ENCODE measurements at places on chromosomes 2 and 18.

GRCh38 chr2:196054631-196055030 lies 14.0 kb downstream of the DNAH7 start:
- DNase-seq = no peak

DNA sequence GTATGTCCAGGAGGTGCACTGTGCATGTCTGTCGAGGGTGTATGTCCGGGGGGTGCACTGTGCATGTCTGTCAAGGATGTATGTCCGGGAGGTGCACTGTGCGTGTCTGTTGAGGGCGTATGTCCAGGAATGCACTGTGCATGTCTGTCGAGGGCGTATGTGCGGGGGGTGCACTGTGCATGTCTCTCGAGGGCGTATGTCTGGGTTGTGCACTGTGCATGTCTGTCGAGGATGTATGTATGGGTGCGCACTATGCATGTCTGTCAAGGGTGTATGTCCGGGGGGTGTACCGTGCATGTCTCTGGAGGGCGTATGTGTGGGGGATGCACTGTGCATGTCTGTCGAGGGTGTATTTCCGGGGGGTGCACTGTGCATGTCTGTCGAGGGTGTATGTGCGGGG lies 249.3 kb upstream of the MYT1L start:
- no peak for DNase-seq

GRCh38 chr18:55783921-55784320 lies 195.9 kb upstream of the TCF4 start:
- no peak for DNase-seq

GRCh38 chr2:14717131-14717530 lies 84.6 kb downstream of the LRATD1 start:
- no peak for DNase-seq

GRCh38 chr2:169109502-169110409 lies 40.4 kb downstream of the DHRS9 start:
- peak; percentile 64 for DNase-seq

DNA sequence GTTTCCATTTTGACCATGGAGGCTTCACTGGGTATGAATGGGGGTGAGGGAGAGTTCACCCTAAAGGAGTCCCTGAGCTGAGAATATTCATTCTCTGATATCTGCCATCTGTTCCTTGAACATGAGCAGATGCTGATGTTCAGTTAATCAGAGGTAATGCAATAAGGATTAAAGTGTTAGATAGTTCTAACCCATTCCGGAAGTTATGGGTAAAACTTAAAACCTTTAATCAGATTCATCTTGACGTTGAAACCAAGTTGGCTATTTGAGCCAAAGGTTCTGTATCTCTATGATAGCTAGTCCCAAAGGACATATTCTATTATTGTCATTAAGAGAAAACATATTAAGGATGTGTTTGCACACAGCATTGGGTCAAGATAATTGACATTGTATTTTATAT lies 268.9 kb downstream of the PLCL1 start:
- DNase-seq = no peak

DNA sequence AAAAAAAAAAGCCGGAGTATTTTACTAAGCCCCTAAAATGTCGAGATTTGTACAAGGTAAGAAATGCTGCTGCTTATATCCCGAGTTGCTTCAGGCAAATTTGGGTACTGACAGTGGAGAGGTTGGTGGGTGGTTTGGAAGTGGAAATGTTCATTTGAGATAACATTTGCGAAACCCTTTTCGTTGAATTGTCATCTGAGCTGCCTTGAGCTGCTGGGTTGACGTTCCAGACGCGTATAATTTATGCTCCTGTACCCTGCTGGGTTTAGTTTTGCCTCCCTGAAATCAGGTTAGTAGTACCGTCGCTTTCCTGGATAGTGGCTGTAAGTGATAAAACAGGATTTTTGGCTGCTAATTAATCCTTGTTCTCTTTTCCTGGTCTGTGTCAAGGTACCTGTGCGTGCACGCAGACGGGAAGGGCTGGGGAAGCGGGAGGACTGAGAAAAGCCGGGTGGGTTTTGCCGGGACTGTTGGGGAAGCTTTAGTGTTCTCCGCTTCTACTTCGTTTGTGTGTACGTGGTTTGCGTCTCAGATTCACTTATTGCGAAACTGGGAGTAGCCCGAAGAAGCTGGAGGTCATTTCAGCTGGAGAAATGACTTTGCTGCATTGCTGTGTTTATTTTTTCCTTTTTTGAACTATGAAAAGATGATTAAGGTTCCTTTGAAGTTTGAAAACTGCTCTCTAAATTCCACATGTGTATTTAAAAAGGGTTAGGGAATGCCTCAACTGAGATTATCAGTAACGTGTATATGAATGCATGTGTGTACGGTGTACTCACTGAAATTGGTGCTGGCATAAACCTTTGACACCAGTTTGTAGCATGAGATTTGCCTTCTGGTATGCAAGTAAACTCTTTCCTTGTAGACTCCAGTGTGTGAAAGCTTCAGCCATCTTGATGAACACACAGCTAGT lies 709 bp downstream of the UGP2 start:
- no peak for DNase-seq

- no peak for DNase-seq
These were observed 80.2 kb downstream of the SLC8A1 start for GRCh38 chr2:40371525-40372282.

DNA sequence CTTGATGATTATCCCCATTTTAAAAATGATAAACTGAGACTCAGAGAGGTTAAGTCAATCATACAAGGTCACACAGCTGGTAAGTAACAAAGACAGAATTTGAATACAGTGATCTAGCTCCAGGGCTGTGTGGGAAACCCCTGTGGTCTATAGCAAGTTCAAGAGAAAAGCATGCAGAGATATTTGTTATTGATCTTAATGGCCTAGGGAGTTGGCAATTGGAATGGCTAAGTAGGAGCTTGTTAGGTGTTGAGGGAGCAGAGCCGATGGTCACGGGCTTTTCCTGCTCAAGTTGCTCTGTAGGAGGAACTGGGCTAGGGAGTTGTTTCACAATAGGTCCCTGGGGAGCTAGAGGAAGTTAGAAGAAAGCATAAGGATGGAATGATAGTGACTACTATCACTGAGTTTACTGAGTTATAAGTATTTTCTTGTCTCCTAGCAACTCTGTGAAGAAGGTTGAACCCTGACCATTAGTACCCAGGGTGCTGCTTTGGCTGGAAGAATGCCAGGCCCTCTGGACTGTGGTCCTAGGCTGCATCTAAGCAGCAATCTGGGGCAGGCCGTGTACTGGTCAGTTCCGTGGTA lies 30.0 kb downstream of the RNF125 start:
- DNase-seq = no peak

GRCh38 chr2:27584597-27584996 lies 1.8 kb downstream of the ZNF512 start:
- no peak for DNase-seq

DNA sequence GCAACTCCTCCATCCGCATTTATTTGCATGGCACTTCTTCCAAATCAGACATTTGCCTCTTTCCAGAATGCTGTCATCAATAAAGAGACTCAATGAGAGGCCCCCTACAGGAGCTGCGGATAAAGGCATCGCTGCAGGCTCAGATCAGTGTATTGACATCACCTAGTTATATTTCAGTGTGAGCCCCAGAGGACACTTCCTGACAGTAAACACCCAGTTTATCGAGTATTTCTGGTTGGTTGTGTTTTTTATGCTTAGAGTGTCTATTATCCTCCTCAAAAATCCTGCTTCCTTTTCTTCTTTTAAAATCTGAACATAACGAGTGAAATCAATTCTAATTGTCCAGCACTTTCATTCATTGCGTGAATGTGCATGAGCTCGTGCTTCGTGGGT lies 38.8 kb downstream of the NRP2 start:
- DNase-seq = no peak

DNA sequence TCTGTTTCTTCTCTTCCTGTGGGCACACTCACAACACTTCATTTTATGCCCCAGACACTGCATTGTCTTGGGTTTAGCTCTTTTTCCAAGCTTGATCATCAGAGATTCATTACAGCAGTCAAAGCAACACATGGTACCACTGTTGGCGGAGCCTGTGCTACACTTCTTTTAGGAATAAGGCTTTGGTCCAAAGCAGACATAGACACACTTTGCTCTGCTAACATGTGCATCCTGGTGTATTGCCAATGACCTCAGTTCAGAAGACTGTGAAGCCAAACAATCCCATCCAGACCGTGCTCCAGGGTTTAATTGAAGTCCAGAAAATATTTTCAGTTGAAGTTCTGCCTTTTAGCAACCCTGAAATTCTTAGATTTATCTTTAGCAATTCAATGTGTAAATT lies 354.6 kb upstream of the RAB12 start:
- DNase-seq = no peak

- no peak for DNase-seq
These were observed 784 bp downstream of the CRACDL start for GRCh38 chr2:98935111-98935770.

GRCh38 chr18:46903406-46903805 lies 13.9 kb downstream of the PIAS2 start:
- no peak for DNase-seq

GRCh38 chr2:85323351-85323987 lies 4.3 kb downstream of the TGOLN2 start:
- no peak for DNase-seq

- no peak for DNase-seq
These were observed 585 bp upstream of the MOB1A start for GRCh38 chr2:74179063-74179865.

GRCh38 chr18:63892566-63892965 lies 5.1 kb downstream of the SERPINB2 start:
- DNase-seq = no peak

- peak; percentile 75 for DNase-seq
These were observed 21.1 kb upstream of the TMEM163 start for GRCh38 chr2:134739879-134740301.

GRCh38 chr2:224472137-224472536 lies 70.2 kb upstream of the FAM124B start:
- no peak for DNase-seq

Data from GM10248 (cell line).